ENCODE measurements at places on chromosomes 4 and X.

GRCh38 chr4:126479709-126480108 lies 1153.0 kb upstream of the INTU start:
- no peak for DNase-seq

- no peak for DNase-seq
Observed at GRCh38 chr4:182548156-182548555, 305.0 kb downstream of the TENM3 start.

DNA sequence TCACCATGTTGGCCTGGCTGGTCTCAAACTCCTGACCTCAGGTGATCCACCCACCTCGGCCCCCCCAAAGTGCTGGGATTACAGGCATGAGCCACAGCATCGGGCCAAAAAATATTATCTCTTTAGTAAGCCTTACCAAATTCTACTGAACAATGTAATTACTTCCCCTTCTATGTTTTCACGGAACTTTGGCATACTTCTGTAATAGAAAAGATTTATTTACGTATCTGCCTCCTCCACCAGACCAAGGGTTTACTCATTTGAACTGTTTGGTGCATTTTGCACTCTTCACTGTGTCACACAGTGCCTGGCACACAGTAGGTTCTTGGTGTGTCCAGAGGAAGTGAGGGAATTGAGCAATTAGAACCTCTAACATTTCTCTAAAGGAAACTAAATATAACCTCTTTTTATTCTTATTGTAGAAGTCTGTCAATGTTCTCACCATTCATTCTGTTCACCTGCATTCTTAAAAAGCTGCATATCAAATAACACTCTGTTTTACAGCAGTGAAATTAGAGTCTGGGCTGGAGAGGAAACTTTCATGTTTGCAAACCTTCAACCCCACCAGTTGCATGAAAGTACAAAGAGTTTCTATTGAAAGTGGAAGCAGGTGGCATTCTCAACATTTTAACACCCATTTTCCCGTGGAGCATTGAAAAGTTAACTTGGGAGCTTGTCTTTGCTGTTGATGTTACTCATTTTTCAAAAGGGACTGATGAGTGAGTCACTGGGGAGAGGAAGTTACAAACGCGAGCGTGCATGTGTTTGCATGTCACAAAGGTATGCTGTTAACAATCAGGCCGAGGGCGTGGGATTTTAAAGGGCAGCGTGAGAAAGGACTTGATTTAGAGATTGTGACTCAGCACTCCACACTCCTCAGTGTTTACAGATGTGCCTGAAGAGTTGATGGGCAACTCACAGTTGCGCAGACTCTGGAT lies 314.1 kb downstream of the STK32B start:
- DNase-seq: no peak

- DNase-seq: no peak
Observed at GRCh38 chr4:79170077-79170476, 155.8 kb downstream of the NAA11 start.

DNA sequence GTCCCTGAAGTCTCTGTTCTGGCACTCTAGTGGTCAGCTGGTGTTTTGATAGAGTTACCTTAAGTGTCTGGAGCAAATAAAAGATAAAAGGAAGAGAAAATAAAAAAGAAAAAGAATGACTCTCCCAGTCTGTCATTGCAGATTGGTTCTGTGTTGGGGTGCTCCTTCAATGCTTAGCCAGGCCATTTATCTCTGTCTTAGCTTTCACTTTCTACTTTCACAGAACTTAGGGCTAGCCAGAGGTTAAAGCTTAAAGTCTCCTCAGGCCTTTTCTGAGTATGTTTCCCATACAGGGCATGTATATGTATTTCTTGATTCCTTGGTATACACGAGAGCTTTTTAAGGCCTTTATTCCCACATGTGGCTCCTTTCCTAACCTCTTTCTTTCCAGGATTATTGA lies 83.1 kb upstream of the TEX13D start:
- no peak for DNase-seq

DNA sequence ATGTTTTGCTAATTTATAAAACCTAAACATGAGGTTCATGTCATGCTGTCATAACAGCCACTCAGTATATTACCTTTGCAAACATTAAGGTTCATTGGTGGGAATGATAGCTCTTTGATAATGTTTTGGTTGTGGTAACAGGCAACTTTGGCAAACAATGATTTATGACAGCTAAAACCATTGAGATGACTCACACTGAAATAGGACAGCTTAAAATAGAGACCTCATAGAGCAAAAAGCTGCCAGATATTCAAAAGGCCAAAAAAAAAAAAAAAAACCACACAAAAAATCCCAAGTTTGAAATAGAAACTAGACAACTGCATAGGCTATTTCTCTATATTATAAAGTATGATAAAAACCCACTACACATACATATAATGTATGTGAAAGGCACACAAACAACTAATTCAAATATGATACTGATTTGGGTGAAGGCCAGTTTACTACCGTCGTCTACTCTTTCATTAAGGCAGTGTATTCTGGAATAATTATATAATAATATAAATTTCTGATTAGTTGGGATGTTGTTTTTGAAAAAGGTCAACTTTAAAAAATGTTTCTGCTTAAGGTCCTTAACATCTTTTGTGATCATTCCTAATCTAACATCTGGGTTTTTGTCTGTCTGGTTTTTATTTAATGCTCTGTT lies 646.0 kb upstream of the PITX2 start:
- DNase-seq: no peak

GRCh38 chr4:8710946-8711345 lies 118.4 kb downstream of the CPZ start:
- no peak for DNase-seq

DNA sequence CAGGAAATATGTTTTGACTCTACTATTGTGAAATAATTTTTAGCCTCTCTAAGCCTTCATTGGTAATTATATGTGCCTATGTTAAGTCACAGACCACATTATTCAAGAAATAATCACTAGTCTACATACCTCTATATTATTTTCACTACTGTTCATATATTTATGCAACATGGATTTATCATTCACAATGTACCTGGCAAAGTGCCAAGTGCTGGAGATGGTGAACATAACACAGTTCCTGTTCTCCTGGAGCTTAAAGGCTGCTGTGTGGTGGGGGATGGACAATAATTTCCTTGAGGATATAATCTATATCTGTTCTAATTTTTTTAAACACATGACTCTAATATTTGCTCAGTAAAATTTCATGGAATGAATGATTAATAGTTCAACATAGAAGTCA lies 527.7 kb upstream of the CXorf51A start:
- no peak for DNase-seq

DNA sequence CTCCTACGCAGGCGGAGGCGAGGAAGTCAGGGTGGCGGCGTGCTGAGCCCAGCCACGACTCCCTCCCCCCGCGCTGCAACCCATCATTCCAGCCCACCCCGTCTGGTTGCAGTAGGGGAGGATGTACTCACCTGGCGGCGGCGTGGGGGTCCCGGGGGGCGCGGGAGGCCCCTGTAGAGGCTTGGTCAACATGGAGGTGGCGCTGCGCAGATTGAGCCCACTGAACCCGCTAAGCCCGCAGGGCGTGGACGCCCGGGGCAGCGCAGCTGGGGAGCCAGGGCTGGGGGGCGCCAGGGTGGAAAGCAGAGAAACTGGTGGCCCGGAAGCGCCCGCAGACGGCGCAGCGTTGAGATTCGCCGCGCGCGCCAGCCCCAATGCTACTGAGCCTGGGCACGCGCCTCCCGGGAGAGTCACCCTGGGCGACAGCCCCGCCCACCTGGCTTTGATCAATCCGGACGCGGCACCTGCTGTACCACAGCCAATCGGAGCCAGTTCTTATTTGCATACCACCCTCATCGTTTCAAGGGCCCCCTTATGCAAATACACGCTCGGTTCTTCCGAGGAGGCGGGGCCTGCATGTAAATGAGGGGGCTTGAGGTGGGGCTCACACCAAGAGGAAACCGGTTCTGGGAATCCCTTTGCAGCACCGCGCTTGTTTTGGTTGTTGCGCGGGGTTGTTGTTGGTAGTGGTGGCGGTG lies at the start of gene PIM2:
Gene PIM2 (minus strand): TSS at position 382 of the 698 bp plus-strand sequence. CDS start 190 bp downstream, at position 192.
- peak; percentile 75 for DNase-seq

- DNase-seq: no peak
Observed at GRCh38 chr4:75637176-75637575, 6.8 kb upstream of the CDKL2 start.

GRCh38 chr4:72951628-72952027 lies 117.9 kb downstream of the COX18 start:
- no peak for DNase-seq

DNA sequence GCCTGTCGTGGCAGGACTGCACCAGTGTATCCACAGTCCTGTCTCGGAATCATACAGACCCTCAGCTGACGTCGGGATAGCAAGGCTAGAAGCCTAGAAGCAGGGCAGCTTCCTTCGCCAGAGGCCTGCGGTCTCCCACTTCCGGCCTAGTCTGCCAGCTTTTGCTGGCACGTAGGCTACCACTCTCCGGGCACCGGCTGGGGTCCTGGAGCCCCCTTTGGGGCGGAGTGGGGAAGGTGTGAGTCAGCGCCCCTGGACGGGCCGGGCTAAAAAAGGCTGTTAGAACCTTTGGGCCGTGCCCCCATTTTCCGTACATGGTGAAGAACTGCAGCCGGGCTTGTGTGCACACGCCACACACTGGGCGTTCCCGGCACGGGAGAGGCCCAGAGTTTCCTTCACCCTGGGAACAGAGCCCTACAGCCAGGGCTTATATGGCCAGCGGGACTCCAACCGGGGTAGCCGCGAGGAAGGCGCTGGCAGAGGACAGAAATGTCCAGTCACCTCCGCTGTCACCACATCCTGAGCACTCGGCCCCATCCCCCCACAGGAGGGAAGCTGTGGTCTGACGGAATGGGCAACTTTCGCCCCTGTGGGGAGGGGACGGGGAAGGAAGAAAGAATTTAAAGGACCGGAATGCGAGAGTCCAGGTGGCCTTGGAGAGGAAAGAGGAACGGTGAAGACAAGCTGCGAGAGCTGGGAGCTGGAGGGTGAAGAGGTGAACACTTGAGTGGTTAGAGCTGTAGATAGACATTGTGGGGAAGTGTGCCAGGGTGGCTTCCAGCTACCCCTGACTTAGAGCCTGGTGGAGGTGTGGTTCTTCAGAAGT lies 4.6 kb downstream of the MAGIX start:
- DNase-seq: no peak

DNA sequence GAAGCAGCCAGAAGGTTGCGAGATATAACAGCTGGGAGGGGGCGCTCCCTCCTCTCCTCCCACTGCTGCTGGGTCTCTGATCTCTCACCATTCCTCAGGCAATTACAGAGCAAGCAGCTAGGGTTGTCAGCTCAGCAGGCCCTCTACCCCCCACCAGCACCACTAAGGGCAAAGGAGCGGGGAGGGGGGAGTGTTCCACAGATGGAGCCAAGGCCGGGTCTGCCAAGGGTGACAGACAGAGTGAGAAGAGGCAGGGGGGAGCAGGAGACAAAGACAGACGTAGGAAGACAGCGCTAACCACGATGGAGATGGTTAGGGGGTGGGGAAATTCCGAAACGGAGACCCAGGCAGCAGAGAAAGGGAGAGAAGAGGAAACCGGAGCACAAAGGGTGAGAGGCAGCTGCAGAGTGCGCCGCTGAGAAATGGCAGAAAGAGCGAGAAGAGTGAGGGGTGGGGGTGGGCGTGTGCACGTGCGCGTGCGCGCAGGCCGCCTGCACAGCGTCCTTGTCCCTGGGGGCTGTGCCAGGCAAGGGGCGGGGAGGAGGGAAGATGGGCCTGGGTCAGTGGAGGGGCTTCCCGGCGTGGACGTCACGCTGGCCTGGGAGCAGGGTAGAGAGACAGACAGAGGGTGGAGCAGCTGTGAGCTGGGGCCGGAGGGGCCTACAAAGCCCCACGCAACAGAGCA lies 6.9 kb downstream of the L1CAM start:
- DNase-seq: peak; percentile 33

- DNase-seq: no peak
Observed at GRCh38 chr4:155529272-155529671, 137.4 kb upstream of the GUCY1A1 start.

DNA sequence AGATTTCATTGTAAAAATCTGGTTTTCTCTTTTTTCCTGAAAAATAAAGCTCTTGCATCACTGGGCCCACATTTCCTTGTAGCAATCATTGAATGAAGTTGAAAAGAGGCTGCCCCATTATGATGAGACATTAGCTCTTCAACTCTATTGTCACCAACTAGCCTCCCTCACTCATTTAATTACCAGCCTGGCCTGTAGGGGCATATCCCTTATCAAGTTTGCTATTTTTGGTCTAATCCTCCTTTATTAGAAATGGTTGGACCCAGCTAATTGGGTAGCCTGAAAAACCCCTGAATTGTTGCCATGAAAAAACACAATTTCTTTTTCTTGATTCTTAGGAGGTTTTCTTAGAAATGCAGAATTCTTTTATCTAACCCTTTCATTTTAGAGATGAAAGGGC lies 164.6 kb upstream of the CASK start:
- no peak for DNase-seq

GRCh38 chr4:88573995-88574394 lies 18.3 kb upstream of the HERC3 start:
- no peak for DNase-seq

DNA sequence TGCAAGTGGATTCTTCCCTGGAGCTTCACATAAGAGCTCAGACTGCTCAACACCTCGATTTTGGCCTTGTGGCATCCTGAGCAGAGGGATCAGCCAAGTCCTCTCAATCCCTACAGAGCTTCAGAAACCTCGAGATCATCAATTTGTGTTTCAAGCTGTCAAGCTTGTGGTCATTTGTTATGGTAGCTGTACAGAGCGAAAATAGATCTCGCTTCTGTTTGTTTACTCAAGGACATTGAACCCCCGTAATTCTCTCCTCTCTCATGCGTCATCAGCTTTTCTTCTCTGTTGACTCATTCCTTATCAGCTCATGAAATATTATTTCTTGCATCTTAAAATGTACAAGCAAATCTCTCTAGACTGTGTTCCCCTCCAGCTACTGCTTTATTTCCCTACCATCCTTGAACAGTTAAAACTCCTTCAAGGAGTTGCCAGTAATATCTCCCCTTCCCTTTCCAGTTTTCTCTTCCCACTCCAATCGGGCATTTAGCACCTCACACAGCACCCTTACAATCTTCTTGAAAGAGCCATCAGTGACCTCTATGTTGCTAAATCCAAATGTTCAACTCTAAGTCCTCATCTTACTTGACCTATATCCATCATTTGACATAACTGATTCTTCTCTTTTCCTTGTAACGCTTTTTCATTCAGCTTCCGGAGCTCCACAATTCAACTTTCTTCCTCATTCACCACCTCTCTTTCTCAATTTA lies 106.2 kb upstream of the FAT1 start:
- DNase-seq: no peak

DNA sequence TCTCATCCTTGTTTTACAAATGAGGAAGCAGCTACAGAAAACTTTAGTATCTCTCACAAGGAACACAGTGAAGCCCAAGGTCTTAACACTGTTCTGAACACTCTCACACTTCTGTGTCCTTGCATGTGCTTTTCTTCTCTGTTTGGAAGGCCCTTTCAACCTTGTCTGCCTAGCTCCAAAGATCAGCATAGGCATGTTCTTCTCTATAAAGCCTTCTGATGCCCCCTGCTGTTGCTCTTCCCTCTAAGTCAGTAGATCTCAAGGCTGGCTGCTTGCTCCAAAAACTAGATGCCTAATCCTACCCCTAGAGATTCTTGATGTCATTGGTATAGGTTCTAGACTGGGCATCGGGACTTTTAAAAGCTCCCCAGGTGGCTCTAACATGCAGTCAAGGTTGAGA lies 5.9 kb downstream of the APOO start:
- DNase-seq: peak; percentile 29

GRCh38 chr4:168265327-168265726 lies 53.2 kb downstream of the DDX60 start:
- DNase-seq: no peak

GRCh38 chr4:145719752-145720624 lies 40.0 kb downstream of the C4orf51 start:
- DNase-seq: no peak

Data from NCI-H1417 treated with DMSO at 0.1 percent for 48 hours (cell line).